D721Med (cell line): ENCODE measurements at places on chromosomes 11 and 22.

- DNase-seq: no peak
These were observed 58.1 kb downstream of the LRP5 start for GRCh38 chr11:68370211-68371111.

DNA sequence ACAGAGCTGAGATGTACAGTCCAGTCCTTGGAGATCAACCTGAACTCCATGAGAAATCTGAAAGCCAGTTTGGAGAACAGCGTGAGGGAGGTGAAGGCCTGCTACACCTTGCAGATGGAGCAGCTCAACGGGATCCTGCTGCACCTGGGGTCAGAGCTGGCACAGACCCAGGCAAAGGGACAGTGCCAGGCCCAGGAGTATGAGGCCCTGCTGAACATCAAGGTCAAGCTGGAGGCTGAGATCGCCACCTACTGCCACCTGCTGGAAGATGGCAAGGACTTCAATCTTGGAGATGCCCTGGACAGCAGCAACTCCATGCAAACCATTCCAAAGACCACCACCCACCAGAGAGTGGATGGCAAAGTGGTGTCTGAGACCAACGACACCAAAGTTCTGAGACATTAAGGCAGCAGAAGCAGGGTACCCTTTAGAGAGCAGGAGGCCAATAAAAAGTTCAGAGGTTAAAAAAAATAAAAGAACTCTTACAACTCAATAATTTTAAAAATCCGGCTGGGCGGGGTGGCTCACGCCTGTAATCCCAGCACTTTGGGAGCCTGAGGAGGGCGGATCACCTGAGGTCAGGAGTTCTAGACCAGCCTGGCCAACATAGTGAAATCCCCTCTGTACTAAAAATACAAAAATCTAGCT, 69.9 kb upstream of the RTL6 start:
- DNase-seq: no peak

DNA sequence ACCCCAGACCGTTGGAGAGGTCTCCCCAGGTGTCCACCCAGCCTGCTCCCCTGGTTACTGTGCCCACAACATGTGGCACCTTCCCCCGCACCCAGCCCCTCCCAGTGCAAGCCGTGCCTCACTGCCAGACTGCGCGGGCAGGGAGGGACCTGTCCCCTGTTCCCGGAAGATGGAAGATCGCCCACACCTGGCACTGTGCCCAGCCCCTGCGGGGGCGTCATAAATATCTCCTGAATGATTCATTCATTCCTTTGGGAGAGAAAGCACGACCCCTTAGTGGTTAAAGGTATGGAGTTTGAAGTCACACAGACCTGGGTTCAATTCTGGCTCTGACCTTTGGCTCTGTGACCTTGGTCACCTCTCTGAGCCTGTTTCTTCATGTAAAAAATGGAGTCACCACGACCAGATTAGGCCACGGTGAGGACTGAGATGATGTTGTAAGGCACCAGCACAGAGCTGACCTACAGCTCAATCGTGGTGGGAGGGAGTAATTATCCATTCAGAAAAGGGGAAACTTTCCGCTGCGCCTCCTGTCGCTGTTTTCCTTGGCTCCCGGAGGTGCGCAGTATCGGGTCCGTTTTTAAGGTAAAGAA, 497 bp upstream of the SYT12 start:
- DNase-seq: no peak

GRCh38 chr22:32103658-32104315, 55.3 kb downstream of the C22orf42 start:
- DNase-seq: no peak

DNA sequence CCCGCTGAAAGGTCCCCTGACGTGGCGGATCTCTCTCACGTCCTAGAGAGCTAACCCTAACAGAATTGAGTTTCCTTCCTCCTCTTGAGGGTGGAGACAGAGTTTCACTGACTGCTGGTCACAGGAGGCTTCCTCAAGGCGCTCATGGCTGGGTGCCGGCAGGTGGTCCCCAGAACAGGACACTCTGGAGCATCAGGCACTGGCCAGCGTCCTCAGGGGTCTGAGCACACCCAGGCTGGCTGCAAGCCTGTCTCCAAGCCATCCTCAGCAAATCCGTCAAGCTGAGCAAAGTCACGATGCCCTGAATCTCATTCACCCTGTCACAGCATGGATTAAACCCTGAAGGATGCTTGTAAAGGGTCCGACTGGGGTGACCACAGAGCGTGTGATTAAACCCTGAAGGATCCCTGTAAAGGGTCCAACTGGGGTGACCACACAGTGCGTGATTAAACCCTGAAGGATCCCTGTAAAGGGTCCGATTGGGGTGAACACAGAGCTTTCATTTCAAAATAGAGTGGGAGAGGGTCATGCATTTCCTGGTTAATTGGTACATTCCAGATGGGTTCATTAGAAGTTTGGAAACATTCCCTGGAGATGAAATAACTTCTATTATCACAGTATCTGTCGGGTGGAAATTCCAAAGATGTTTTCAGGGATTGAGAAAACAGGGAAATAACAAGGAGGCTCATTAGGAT, 473.0 kb downstream of the BRD1 start:
- DNase-seq: no peak

DNA sequence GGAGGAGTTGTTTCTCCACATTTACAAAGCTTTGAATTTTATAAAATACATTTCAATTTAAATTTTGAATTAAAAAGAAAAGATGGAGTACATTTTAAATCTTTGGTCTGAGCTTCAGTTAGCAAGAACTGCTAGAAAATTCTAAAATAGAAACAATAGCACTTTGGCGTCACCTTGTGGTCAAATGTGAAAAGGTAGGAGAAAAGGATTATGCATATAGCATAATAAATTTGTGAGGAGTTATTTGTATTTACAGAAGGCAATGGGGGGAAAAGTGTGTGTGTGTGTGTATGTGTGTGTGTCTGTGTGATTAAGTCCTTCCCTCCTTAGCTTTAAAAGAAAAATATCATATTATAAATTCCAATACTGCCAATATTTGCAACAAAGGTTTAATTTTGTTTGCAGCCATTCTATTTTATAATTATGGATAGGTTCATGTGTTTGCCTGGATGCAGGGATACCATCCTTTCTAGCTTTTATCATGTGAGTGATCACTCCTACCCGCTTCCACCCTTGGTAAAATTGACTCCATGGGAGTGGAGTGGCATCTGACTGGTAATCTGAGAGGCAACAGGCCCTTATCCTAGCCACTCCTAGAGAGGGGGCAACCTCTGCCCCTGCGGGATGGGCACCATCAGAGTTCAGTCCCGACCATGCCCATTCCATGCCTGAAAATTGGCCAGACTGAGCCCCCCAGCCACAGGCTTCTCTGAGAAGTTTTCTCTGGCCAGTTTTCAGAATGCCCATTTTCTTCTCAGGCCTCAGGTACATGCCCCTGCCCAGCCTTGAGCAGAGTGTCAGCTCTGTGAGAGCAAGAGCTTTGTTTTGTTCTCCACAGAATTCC, 13.6 kb upstream of the LGR4 start:
- DNase-seq: no peak
